ENCODE measurements at places on chromosomes 7 and 10.
A peak's percentile ranks its signal among the peaks of the same experiment; 100 is the strongest.

DNA sequence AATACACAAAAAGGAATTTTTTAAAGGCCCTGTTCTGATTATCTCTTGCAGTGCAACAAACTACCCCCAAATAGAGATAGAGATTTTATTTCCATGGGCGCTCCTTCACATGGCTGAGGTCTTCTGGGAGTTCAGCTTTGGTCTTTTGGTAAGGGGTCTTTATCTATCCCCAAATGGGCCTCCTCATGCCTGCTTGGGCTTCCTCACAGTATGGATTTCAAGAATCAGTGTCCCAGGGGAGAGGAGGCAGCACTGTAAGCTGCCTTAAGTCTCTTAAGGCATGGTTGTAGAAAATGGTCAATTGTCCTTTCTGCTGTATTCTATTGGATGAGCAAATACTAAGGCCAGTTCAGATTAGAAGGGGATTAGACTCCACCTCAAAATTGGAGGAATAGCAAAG, 966.2 kb downstream of the TYW1 start:
- DNase-seq = no peak

- DNase-seq = no peak
Observed at GRCh38 chr7:39952803-39953202, 2.7 kb downstream of the CDK13 start.

GRCh38 chr10:53315709-53316108, 543.1 kb upstream of the MBL2 start:
- no peak for DNase-seq

DNA sequence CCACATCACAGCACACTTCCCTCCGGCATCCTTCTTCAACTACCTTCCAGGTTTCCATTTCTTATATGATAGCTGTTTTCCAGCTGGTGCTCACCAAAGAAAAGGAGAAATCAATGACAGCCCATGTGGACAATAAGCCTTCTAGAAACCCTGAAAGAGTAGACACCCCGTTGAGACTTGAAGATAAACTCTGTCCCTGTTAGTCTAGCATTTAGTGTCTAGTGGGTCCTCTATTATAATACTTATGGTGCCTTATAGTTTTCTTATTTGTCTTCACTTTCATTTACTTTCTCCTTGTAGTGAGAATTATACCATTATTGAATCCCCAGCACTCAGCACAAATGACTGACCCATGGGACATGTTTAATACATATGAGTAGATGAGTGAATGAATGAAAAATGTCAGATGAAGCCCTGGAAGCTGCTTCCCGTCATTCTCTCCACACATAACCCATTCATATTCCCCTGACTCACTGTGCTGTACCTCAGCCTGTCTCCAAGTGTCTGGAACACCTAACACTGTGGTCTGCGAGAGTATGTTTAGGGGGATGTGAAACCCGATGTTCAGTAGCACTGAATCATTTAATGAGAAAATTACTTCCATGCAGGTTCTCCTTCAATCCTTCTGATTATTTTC, 377.6 kb downstream of the GPR158 start:
- no peak for DNase-seq

DNA sequence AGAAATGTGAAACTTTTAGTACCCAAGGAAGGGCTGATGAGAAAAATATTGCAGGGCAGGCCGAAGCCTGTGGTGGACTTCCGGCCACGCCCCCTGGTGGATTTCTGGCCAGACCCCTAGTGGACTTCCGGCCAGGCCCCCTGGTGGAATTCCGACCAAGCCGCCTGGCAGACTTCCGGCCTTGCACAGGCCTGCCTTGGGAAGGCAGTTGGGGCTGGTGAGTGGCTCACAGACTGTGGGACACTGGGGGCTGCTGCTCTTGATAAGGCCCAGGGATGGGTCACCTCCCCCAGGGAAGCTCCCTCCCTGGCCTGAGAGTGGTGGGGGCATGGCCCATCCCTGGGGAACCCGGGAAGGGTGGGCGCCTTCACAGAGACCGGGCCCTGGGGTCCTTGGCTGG, 116.4 kb upstream of the MKI67 start:
- DNase-seq = no peak

GRCh38 chr10:124546957-124547646, 85.5 kb downstream of the LHPP start:
- DNase-seq = no peak

DNA sequence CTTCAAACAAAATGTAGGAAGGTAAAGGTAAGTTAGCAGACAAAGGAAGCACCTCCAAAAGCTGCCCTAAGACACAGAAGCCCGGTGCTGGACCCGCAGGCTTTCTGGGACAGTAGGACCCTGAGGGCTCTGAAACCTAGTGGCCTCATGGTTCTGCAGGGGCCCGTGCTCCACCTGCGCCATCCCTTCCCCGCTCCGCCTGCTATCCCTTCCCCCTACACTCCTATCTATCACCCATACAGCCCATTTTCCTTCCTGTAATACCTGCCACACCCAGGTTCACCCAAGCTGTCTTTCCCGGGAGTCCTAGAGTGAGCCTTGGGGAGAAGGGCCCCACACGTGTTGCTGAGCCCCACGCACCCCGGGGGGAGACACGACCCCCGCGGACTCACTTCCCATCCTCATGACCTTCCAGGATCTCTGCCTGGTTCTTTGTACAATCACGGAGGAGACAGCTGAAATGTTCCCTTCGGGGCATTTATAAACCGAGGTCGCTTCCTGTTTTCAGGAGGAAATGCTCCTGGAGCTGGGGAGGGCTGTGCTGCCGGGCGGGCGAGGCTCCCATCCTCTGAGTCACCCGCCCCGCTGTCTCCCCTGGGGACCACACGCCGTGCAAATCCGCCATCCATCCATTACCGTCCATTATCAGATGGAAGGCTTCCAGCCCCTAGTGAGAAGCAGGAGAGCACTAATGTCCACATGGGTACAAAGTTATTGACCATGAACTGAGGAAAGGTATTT, 251.7 kb upstream of the PITRM1 start:
- DNase-seq = no peak

DNA sequence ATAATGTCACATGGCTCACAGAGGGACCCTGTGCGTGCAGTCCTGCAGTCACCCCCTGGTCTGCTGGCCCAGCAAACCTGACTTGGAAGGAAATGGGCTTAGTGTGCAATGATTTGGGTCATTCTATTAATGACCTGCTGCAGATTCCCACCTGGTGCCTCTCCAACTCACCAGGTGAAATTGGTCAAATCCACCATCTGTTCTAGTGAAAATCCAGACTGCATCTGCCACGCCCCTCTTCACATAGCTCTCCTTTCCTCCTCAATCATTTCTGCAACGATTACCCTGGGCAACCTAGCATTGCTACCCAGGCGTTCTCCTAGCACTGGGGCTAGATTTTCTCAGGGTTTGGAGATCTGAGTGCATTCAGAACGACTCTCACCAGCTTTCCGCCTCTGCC, 29.4 kb downstream of the SRRM3 start:
- DNase-seq = no peak

- DNase-seq = no peak
Observed at GRCh38 chr10:63265683-63266235, 132.6 kb downstream of the NRBF2 start.

DNA sequence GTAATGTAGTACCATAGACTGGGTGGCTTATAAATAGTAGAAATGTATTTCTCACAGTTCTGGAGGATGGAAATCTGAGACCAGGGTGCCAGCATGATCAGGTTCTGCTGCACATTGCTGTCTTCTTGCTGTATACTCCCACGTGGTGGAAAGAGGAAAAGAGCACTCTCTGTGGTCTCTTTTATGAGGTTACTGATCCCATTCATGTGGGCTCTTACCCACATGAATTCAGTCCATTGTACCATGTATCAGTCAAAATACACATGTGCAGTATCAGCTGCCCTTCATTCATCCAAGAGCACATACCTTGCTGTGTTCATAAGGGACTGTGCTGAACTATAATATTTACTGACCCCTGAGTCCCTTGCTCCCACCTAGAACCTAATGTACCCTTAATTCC, 17.1 kb downstream of the PNLIPRP2 start:
- DNase-seq = no peak

GRCh38 chr10:71408436-71409225, 11.9 kb downstream of the CDH23 start:
- DNase-seq = no peak

DNA sequence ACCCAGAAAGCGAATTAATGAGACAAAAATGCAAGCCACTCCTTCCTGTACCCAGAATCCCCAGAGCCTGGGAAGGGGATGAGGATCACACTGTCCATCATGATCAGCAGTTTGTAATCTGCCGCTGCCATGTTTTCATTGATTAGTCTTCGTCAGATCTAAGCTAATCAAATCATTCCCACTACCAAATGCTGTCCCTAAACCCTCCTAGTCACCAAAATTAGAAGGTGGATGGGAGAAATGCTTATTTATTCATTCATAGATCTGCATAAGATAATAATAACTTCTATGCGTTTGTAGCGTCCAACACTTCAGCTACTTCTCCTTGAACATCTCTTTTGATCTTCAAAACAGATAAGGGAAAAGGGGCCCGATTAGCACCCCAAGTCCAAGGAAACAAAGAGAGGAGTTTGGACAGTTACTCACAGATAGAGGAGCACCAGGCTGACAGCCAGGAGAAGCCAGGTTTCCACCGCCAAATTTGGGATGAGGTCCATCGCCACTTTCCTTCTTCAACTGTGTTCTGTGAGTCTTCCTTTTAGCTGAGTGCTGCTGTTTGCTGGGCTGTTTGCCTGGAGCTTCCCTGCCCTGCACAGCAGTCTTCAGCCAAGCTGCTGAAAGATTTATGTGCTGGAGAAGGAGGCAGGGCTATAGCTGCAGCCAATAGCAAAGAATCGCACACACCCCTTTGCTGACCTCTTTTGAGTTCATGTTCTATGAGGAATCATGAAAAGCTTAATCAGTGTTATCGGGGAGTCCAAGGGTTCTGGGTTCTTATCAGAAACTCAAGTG, at the start of gene CYP3A5:
CYP3A5 (minus strand) TSS at position 597 of the 792 bp plus-strand sequence; CDS start at position 497, 100 bp downstream.
- peak; percentile 79 for DNase-seq

GRCh38 chr7:54967377-54967776, 51.4 kb upstream of the EGFR start:
- peak; percentile 56 for DNase-seq

GRCh38 chr10:51074238-51075028, at the start of gene PRKG1:
Gene PRKG1 (plus strand): TSS chr10:51074487.
- peak; percentile 75 for DNase-seq

- no peak for DNase-seq
Observed at GRCh38 chr10:86597306-86597705, 57.0 kb upstream of the OPN4 start.

DNA sequence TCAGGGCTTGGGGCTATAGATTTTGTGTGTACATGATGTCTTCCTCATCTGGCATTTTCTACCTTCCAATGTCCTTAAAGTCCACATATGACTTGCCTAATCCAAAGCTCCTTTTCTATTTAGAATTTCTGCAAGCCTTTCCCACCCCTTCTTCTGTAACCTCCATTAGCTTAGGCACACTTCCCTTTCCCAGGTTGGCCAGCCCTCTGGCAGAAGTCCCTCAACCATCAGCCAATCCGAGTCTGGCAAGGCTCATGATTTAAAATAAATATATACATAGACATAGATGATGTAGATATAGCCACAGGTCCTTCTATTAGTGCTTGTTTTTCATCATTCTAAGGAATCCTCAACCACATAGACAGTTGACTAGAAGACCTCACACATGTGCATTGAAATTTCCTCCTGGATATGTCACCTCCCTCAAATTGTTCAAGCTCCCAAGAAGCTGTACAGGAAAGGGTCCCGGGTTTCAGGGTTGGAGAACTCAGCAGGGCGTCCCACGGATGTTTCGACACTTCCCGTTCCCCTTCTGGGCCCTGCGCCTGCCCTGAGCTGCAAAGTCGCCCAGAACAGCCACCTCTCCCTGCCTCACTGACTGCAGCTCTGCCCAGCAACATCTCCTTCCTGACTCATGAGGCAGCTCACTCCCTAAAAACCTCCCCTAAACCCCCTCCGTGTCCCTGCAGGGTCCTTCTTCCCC, 20.4 kb upstream of the PIK3AP1 start:
- DNase-seq = peak; percentile 10

DNA sequence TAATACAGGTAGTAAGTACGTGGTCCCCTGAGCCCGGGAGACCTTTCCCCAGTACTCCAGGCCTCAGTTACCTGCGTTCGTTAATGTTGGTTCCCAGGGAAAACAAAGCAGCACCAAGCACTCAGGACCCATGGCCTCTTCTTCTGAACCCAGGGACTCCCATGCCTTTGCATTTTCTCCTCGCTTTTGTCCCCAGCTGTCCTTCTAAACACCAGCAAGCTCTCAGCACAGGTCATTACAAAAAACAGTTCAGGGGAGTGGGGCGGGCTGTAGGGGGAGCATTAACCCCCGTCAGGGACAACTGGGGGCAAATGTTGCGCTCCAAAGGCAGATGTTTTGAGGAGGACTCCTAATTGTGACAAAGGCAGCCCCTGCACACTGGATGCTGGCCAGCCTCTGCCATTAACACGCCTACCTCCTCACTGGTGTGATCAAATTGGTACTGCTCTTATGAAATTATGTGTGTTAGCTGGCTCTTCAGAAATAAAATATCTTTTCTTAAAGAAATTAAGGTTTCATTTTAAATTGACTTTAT, 80.5 kb upstream of the LRGUK start:
- DNase-seq = no peak

DNA sequence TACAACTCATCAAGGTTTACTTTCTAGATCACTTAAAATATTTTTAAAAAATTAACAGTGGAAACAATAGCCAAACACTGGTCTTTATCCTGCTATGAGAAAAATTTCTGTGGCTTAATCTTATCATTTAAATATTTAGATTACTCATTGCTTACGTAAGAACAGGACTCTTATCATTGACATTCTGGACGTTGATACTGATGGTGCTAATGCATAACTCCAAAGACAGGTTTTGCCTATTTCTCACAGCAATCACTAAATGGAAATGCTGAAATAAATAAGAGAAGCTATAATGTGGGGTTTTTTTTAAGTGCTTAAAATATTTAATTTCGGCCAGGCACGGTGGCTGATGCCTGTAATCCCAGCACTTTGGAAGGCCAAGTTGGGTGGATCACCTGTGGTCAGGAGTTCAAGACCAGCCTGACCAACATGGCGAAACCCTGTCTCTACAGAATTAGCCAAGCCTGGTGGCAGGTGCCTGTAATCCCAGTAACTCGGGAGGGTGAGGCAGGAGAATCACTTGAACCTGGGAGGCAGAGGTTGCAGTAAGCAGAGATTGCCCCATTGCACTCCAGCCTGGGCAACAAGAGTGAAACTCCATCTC, 195.0 kb downstream of the HGF start:
- DNase-seq = no peak

- DNase-seq = no peak
Observed at GRCh38 chr7:127979728-127980126, 51.5 kb downstream of the LRRC4 start.

- DNase-seq = no peak
Observed at GRCh38 chr7:33243319-33243881, 114.0 kb downstream of the BBS9 start.

GRCh38 chr10:31317652-31318381, 1.2 kb upstream of the ZEB1 start:
- no peak for DNase-seq

- no peak for DNase-seq
Observed at GRCh38 chr7:101819913-101820522, 2.6 kb downstream of the CUX1 start.

GRCh38 chr10:117647306-117647705, 104.8 kb downstream of the EMX2 start:
- DNase-seq = no peak

All from body of pancreas (tissue), 4 donors.